Trophoblast cell (in vitro differentiated cells and primary cell): ENCODE measurements at places on chromosomes 4 and X.

GRCh38 chr4:681736-682451, 7.1 kb downstream of the SLC49A3 start:
- DNase-seq, result peak; percentile 90

DNA sequence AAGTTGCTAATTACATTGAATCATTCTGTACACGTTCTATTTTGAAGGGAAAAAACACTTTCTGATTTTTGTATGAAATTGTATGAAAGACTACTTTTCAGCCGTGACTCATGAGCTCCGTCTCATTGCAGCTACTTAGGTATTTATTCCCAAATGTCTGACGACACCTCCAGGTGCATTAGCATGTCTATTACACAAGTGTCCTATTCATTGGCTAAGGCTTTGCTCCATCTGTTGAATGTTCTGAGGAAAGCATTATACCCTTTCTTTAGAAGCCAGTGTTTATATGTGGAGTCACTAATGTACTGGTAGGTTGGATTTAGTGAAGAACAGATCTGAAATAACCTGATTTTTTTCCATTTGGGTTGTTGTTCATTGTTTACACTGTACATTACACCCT, 51.8 kb downstream of the MAP7D3 start:
- peak; percentile 67 for DNase-seq

GRCh38 chrX:78753571-78753970, 6.1 kb downstream of the LPAR4 start:
- no peak for DNase-seq

DNA sequence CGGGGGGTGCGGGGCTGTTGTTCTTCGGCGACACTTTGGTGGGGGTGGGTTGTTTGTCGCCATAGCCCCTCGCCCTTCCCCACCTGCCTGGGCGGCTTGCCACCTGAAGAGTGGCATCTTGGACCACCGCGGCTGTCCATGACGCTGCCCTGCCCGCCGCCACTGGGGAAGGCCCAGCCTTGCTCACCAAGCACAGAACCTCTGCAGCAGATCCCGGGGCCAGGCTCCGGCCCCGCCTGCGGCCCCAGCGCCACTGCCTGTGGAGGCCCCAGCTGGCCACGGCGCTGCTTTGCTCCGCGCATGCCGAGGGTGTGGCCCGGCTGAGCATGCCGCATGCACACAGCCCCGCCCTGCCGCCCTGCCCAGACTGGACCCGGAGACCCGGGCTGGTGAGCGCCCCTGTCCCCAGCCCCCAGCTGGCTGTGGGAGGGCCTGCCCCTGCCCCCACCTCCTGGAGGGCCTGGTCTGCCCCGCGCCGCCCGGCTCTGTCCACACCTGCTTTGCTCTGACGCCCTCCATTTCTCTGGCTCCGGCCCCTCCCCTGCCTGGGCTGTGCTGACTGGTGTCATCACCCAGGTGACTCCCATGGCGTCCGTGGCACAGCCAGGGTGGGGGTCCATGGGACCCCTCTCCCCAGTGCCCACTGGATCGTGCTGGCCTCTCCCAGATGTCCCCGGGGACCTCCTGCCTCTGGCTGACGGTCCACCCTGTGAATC, 5.3 kb downstream of the NAT8L start:
- no peak for DNase-seq

DNA sequence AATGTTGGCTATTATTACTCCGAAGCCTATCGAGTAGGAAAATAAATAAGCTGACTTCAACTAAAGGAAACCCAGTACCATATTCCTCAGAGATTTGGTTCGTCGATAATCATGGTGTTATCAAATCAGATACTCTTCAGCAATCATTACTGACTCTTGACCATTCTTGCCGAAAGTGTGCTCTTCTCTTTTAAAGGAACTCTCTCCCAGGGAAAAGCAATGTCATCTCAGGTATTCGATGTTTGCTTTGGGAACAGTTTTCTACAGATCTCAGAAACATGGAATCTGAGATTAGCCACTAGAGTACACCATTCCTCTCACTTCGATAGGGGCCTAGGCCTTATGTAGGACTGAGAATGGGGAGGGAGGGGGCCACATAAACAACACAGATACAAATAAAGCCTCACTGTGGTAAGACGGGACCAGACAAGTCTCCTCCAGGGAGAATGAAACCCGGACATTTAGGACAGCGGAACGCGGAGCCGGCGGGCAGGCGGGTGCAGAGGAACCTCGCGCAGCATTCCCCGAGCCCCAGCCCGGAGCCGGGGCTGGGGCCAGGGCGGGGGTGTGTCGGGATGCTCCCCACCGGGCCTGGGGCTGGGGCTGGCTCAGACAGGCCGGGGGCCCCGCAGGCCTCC, 581 bp downstream of the DNAJB14 start:
- DNase-seq, result peak; percentile 61

DNA sequence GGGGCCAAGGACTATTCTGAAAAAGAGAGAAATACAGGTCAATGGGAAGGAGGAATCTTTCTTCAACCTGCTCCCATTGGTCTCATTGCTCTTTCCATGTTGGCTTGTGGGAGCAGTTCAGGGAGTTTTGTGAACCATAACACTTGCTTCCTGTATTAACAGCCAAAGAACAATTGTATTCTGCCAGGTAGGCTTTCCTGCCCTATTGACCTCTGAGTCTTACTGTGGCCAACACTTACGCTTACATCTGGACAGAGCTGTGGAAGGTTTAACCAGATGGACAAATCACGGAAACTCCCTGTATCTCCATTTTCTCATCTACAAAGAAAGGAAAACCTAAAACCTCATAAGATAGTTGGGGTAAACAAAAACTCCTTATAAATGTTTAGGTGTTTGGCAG, 30.7 kb downstream of the MID1IP1 start:
- no peak for DNase-seq

DNA sequence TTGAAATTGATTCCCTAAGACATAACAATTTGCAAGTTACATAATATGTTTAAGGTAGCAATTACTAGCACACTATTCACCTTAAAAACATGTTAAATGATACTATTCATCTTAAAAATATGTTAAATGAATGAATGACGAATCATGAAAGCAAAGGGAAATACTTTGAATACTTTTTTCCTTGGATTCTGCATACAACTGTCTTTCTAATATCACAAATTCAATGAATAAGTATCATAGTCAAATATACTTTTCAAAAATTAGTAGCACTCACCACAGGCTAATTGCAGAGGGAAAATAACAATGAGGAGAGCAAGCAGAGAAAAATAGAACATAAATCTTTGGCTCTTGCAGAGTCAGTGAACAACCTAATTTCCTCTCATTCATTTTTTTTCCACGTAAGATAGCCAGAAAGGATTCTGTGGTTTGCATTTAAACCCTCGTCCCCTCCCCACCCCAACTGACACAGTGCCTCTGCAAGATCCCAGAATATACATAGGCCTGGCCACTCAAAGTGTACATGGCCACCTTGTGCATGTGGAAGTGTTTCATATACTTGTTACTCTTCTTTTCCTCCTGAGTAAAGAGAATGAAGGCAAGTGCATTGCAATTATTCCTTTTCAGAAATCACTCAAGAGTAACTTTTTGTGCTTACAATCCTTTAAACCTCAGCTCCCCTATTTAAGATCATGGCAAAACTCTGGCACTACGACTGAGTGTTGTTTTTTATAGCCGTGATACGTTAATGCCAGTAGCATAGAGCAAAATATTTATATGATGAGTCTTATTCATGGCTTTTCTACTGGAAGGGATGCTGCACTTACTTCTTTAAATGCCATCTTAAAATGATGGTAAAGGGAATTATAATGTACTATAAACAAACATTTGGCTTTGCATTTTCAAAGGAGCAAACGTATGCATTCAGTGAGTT, 236.4 kb downstream of the PDGFC start:
- no peak for DNase-seq

- DNase-seq, result no peak
Measured at GRCh38 chr4:123055943-123056342, 133.5 kb upstream of the NUDT6 start.

GRCh38 chr4:184342167-184342856, 124.6 kb upstream of the ENPP6 start:
- no peak for DNase-seq

GRCh38 chr4:82517043-82517442, 44.7 kb downstream of the TMEM150C start:
- DNase-seq, result no peak

GRCh38 chr4:90798948-90799347, 671.8 kb downstream of the CCSER1 start:
- no peak for DNase-seq

DNA sequence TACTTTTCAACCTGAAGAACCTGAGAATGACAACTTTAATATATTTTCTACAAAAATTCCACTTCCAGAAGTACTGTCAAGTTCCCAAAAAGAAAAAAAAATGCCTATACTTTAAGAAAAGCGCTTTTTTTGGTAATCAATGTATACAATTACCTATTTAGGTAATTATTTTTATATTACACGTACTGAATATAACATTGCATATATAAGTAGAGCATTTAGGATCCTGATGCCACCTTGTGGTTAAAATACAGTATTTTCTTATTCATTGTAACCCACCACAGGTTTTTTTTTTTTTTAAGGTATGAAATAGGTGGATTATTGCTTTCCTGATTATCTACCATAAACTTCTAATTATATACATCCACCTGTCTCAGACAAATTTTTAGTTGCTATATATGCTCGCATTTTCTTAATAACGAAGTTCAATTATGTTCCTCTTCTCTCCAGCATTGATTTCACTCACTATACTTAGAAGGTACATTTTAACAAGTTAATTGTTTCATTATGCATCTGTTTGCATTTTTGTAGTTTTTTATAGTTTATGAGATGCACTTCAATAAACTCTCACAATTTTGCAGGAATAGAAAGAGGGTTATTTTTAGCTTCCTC, 5.2 kb downstream of the MAP9 start:
- DNase-seq, result no peak

DNA sequence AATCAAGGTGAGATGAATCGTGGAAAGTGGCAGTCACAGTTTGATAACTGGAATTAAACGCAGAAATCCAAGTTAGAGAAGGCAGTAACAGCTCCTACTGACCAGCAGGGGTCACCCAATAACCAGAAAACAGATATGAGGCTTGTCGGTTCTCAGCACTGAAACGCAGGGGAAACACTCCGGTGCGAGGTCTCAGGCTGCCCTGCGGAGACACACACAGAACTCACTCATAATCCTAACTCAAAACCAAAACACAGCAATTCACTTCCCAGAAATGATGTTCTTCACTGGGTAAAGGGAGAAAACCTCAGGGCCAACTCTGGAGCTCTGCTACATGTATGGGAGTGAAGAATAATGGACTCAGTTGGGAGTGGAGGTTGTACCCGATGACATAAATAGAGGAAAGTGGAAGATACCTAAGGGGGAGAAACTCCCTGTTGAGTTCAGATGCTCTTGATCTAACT, 384.4 kb downstream of the RAPGEF2 start:
- peak; percentile 78 for DNase-seq

GRCh38 chr4:26736621-26737020, 124.0 kb upstream of the STIM2 start:
- DNase-seq, result peak; percentile 34

DNA sequence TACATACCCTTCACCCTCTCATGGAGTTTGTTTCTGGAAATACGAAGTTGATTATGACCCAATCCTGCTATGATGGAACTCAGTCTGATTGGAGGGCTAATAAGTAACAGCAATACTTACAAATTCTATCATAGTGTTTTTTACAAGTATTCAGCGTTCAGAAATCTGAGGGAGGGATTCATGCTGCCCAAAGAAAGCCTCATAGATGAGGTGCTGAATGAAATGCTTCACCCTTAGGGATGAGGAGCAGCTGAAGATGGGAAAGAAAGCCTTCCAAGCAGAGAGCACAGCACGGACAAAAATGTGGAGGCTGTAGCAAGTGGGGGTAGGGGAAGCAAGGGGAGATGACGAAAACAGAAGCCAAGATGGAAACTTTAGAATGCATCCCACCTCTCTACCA, 27.9 kb upstream of the TBC1D1 start:
- no peak for DNase-seq

- no peak for DNase-seq
Measured at GRCh38 chr4:40311811-40312346, 23.3 kb upstream of the CHRNA9 start.

GRCh38 chr4:153497988-153498967, 32.1 kb downstream of the TMEM131L start:
- no peak for DNase-seq

- no peak for DNase-seq
Measured at GRCh38 chrX:16788477-16788876, 2.2 kb downstream of the TXLNG start.

GRCh38 chr4:149062997-149063396, 620.8 kb upstream of the NR3C2 start:
- no peak for DNase-seq

DNA sequence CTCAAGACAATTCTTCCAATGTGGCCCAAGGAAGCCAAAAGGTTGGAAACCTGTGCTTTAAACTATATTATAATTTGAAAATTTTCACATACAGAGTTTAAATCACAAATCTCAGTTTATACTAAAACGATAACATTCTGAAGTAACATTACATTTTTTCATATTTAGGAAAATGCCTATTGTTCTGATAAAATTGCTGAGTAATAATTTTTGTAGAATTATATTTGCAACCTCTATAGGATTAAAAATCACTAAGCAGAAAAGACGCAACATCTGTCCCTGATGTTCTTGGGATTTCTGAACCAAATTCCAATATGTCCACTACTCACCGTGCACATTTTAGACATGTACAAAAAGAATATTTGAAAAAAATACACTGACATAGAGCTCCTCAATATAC, 10.5 kb downstream of the ZNF732 start:
- no peak for DNase-seq

- DNase-seq, result no peak
Measured at GRCh38 chr4:188145601-188146000, 6.4 kb downstream of the TRIML1 start.

DNA sequence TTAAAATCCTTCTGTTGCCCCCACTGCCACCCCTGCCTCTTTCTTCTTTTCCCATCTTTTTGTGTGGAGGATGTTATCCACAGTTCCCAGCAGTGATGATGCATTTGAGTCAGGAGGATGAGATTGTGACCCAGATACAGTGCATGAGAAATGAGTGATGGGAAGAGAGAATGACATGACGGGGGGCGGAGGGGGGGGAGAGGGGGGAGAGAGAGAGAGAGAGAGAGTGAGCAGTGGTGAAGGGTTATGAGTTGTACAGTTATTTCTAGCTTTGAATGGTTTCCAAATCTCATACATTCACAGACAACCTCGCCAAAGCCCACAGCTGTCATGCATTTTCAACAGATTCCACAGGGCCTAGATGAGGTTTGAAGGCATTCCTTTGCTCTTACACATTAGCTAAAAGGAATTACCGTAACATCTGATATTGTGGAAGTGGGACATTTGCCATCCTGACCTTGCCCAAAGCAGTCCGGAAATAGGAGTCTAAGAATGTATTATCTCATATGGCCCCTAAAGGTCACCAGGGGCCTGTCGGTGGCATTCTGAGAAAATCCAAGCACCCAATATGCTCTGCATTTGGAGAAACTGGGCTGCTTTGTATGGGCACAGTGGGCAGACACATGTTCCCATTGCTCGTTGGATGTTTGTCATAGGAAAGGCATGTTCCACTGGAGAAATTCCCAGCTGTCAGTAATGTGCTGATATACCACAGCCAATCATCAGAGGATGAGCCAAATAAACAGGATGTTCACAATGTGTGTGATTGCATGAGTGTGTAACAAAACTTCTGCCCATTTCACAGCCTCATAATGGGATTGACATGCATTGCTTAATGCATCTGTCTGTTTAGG, 435.8 kb downstream of the SPRY1 start:
- DNase-seq, result peak; percentile 92
